Activated gamma-delta T cell treated with anti-CD3 and anti-CD28 coated beads, Interleukin-2, amount 50 U/mL, for 16 hours (primary cell): ENCODE measurements at places on chromosomes 4 and X.

DNA sequence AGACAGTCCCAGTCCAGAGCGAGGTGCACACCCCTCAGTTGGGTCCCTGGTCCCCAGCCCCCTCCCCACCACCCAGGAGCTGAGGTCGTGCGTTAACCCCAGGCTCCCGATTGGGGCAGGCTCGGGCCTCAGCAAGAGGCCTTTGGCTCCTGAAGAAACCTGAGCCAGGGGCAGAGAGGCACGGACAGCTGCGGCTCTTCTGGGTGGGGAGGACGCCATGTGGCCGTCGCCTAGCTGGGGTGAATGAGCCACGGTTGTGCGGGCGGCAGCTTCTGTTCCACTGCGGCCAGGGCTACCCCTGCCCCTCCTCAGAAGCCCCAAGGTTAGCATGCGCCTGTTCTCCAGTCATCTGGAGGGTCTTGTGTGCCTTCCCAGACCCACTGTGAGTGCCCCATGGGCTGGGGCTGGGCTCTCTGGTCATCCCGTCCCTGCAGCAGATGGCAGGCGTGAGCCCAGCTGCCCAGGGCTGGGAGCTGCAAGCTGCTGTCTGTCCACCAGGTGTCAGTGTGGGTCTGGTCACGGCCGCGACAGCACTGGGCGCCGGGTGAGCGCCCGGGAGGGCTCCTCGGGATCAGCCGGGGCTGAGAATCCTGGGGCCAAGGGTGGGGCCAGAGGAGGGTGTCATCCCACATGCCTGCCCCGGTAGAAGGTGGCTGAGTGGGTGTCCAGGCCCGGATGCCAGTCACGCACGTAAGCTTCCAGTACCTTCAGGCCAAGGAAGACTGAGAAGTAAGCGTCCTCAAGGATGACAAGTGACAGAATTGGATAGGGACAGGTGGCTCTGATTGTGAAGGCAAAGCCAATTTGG, 21.9 kb downstream of the ATP2B3 start:
- DNase-seq, result peak; percentile 24

DNA sequence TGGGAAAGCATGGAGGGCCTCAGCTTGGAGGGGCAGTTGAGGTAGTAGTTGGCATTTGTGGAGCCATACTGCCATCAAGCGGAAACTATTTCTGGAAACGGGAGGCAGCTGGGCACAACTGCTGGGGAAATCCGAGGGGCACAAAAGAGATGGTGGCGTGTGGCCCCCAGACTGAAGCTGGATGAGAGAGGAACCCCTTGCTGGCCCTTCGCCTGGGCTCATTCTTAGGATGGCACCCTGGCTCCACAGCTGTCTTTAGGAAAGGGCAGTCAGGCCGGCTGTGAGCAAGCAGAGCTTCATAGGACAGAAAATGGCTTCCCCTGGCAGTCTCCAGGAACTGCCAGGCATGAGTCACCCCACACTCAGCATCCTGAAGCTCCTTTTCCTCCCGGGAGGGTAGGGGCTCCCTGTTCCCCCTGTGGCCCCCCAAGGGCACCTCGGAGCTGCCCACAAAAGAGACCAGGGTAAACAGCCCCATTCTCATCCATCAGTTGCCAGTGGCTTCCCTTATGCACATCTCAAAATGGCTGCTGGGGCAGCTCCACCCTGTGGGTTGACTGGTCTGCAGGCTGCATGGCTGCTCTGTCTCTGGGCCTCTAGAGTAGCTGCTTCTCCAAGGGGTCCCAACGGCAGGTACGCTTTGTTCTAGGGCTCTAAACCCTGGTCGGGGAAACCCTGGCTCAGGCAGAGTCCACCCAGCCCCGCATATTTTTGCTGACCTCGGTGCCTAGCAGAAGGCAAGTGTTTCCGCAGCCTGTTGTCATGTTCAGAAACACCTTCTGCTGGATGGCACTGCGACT, 64.7 kb downstream of the NBDY start:
- no peak for DNase-seq

GRCh38 chrX:71652405-71652804, 14.9 kb upstream of the LOC101059915 start:
- DNase-seq, result peak; percentile 37

DNA sequence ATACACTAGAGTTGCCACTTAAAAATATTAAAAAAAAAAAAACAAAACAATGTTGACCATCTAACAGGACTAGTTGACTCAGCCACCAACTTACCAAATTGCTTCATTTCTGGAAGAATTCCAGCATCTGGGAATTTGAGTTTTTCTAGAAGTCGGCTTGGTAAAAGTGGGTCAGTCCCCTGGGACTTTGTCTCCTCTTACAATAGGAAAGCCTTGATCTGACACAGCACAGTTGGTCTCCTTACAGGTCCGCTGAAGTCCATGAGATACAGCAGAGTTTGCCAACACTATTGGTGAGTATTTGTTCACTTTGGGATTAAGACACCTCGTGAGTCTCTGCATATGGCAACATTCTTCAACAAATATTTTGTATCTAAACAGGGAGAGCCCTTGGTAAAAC, 18.2 kb upstream of the DDIT4L start:
- no peak for DNase-seq

DNA sequence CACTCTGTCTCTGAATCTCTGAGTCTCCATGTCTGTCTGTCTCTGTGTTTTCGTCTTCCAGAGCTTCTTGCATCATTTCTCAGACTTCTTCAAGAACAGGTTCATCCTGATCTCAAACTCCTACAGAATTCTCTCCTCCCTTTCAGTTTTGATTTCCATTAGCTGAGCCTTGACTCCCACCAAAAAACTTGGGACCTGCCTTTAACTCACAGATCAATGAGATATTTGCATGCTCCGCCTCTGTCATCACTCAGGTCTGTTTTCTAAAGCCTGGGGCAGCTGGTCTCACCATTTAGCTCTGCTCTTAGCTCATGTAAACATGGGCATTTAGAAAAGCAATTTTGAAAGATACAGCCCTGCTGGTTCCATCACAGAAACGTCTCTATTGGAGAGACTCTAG, 8.6 kb downstream of the DAPP1 start:
- DNase-seq, result no peak

- no peak for DNase-seq
Measured at GRCh38 chr4:146261041-146261440, 46.7 kb downstream of the REELD1 start.

DNA sequence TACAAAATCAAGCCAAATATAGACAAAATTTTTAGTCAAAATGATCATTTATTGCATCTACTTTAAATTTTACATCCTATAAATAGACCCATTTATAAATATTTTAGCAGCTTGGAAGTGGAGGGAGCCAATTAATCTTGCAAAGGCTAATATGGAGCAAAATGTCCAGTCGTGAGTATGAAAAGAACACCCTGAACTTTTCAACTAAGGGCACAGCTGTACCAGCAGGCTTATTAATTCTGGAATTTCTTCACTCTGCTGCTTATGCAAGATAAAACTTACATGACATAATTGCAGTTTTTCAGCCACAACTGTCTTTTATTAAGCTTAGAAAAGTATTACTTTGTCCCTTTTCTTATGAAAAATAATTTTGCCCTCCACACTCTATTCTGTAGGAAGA, 22.9 kb upstream of the USP53 start:
- DNase-seq, result no peak

DNA sequence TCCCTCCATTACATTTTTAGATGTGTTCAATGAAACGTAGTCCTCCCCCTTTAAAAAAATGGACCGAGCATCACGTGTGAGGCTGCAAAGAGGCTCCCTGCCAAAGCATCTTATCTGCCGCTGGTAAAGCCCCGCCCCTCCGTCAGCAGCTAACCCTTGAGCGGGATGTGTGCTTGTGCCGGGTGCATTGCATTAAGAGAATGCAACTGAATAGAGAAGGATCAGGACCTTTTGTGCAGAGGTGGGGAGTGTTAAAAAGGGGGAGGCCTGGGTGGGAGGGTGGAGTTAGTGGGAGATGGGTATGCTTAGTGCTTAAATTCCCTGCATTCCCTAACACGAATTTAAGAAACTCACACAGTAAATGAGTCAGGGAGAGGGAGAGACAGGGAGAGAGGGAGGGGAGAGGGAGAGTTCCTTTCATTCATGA, 66.0 kb downstream of the TBL1X start:
- DNase-seq, result peak; percentile 22

- no peak for DNase-seq
Measured at GRCh38 chr4:54099748-54100574, at the start of gene GSX2. Gene GSX2 (plus strand): TSS chr4:54100163. CDS start chr4:54100345, 182 bp downstream.

- DNase-seq, result no peak
Measured at GRCh38 chr4:97558204-97558778, 585.0 kb downstream of the STPG2 start.

DNA sequence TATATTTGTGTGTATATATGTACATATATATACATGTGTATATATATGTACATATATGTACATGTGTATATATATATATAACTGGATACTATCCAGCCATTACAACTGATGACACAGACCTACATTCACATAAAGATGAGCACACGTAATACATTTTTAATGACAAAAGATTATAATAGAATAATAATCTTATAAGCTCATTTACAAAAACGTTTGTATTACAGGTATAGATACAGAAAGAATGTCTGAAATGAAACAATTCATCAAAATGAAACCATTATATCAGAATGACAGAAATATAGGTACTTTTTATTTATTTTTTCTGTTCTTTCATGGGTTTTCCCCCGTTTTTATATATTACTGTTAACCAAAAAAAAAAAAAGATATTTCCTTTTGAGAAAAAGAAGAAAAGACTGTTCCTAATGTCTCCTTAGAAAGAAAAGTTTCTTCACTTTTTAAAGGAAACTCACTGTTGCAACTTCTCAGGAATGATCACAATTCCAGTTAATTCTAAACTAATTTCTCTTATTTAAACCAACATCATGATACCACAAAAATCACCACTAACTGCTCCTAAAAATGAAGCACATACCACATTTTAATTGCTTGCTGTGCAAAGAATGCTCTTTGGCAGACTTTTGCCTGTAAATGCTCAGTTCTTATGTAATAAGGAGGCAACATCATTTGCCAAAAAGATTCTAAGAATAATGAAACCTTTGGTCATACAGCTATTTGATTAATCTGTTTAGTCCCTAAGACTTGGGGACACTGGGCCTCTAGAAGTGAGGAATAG, 18.9 kb downstream of the LEF1 start:
- DNase-seq, result no peak

DNA sequence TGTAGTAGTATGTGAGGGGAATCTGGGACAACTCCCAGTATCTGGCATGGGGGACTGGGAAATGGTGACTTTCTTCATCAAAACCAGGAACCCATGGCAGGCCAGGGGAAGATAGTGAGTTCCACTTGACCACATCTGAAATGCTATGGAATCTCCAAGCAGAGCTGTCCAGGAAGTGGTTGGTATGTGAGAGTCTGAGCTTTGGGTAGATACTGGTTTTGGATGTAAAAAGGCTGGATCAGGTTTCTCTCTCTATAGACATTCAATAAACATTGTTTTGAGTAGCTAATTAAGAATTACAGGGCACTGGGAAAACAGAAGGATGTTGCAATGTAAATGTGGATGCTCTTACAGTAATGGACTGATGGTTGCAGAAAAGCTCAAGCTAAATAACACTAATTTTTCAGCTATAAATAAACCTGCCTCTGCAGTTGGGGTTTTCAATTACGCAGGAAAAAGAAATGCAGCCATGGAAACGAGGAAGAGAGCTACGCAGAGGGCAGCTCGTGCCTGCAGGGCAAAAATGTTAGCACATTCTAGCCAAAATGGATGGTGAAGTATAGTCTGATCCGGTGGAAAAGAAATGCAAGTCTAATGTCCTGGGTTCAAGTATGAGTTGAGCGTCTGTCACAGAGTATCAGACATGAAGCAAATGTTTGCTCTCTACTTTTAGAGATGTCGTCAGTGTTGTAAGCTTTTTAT, 13.4 kb upstream of the CHRNA9 start:
- no peak for DNase-seq

DNA sequence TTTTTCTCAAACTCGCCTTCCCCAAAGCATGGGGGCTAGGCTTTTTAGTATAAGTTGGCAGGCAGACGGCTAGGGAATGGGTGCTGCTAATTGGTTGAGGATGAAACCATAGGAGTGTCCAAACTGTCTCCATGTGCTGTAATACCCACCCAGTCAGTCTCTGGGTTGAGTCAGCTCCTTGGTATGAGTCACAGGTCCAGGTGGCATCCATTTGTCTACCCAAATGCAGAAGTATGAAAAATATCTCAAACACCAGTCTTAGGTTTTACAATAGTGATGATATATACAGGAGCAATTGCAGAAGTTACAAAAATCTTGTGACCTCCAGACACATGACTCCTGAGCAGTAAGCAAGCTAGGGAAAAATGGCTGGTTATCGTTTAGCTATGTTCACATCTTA, 27.4 kb upstream of the CCSER1 start:
- DNase-seq, result no peak

DNA sequence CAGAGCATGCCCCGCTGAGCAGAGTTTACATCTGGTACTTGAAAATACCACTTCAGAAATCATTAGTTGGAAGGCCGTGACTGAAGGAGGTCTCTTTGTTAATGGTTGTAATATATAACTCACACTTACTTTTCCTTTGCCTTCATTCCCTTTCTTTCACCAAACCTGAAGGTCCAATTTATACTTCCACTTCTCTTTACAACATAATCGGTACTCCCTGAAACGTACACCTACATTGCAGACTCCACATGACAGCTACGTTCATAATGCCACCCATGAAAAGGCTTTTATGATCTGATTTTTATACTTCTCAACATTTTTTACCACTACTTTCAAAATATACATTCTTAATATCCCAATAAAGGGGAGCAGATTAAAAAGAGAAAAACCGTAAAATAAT, 298.7 kb downstream of the C4orf33 start:
- DNase-seq, result no peak

GRCh38 chr4:103156106-103156505, 42.0 kb downstream of the CENPE start:
- DNase-seq, result no peak

DNA sequence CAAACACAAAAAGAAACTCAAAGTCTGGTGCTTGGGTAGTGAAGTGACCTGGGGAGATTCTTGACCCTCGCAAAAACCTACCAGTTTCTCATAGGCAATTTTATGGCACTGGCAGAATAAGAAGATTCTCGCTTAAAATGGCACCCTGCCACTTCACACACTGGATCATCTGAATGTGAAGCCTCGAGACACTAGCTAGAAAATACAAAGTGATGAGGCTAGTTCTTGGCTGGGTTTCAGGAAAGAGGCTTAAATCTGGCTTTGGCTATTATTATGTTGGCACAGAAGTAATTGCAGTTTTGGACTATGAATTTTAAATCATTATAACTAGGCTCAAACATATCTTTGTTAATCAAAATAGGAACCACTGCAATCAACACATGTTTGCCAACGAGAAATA, 634.7 kb upstream of the BOD1L1 start:
- DNase-seq, result no peak

GRCh38 chr4:159401791-159402380, 299.0 kb downstream of the RAPGEF2 start:
- no peak for DNase-seq
